ENCODE measurements at places on chromosomes 1 and 21.

DNA sequence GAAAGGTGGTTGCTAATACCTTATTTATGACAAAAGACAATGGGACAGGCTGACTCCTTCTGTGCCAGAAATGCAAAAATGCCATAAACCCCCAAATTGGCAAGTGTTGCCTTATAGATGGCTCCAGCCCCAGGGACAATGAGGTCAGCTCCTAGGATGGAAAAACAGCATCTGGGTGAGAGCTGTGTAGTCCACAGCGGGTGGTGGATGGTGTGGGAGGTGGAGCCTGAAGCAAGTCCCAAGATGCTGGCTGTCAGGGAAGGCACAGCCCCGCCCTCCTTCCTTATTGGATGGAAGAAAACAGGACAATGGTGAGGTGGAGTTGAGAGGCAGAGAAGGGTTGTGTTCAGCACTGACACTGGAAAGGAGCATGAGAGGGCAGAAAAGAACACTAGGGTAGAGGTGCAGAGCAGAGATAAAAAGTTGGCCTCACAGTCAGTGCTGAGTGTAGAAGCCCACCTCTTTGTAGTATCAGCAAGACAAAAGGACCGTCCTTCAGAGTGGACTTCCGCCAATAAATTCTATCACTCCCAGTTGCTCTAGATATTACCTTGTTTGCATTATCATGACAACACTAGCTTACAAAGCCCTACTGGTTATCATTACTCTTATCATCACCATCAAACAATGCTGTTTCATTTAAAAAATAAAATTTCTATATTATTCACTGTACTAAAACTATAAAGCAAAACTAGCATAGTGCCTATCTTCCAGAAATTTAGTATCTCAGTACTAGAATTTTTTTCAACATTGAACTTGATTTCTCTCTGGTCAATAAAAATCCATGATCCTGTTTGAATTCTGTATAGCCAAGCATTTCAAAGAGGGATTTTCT is 3.7 kb upstream of the SDE2 start:
- no peak for DNase-seq

- DNase-seq, result no peak
Observed at GRCh38 chr1:180415985-180416633, 86.3 kb downstream of the ACBD6 start.

DNA sequence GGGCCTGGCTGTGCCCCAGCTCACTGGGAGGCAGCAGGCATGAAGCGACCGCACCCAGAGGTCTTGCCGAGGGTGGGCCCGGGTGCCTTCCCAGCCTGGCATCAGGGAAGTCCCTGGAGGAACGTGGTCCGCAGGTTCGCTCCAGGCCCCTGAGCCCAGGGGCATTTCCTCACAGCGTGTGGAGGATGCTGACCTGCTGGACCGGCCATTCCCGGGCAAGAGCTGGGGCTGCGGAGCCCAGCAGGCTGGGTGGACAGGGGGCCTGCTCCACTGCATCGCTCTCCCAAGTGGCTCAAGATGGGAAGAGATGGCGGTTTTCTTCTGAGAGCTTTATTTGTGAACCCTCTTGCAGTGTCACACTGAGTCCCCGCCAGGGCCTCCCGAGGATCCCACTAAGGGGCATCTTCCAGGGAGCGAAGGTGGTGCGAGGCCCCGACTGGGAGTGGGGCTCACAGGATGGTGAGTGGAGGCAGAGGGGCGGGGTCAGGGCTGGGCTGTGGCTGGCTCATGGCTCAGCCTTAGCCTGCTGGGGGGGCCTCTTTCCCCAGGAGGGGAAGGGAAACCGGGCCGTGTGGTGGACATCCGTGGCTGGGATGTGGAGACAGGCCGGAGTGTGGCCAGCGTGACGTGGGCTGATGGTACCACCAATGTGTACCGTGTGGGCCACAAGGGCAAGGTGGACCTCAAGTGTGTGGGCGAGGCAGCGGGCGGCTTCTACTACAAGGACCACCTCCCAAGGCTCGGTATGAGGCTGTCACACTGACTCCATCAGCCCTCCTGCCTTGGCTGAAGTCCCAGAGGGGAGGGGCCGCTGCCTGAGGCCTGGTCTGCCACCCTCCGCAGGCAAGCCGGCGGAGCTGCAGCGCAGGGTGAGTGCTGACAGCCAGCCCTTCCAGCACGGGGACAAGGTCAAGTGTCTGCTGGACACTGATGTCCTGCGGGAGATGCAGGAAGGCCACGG is 7.2 kb upstream of the MMP23B start:
- DNase-seq, result no peak

DNA sequence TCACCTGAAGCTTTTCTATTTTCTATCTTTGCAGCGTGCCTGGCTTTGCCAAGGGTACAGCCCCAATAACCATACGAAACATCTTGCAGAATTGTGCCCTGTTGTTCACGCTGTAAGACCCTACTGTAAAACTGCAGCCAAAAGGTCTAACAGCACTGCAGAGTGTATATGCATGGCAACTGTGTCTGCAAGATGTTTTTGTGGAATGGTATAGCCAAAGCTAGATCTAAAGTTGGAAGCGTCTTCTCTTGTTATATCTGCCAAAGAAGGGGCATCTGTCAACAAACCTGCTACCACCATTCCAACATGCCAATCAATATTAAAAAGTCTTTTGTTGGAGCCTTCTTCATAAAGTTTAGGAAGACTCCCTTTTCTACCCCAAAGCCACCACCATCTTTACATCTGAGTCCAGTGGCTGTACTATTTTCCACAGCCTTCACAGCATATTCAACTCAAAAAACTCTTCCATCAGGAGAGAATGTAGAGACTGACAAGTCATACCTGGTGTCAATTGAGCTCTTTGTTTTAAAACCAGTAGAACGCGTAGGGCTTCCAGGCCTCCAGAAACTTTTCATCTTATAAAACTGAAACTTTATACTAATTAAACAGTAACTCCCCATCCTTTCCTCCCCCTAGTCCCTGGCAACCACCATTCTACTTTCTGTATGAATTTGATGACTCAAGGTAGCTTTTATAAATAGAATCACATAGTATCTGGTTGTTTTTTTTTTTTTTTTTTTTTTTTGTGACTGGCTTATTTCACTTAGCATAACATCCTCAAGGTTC is 40.0 kb downstream of the ZSCAN20 start:
- no peak for DNase-seq

- no peak for DNase-seq
Observed at GRCh38 chr1:151060657-151061421, 642 bp downstream of the MLLT11 start.

GRCh38 chr1:208349694-208350330 is 105.6 kb upstream of the PLXNA2 start:
- no peak for DNase-seq

- DNase-seq, result no peak
Observed at GRCh38 chr1:210647406-210648333, 319.0 kb downstream of the HHAT start.

DNA sequence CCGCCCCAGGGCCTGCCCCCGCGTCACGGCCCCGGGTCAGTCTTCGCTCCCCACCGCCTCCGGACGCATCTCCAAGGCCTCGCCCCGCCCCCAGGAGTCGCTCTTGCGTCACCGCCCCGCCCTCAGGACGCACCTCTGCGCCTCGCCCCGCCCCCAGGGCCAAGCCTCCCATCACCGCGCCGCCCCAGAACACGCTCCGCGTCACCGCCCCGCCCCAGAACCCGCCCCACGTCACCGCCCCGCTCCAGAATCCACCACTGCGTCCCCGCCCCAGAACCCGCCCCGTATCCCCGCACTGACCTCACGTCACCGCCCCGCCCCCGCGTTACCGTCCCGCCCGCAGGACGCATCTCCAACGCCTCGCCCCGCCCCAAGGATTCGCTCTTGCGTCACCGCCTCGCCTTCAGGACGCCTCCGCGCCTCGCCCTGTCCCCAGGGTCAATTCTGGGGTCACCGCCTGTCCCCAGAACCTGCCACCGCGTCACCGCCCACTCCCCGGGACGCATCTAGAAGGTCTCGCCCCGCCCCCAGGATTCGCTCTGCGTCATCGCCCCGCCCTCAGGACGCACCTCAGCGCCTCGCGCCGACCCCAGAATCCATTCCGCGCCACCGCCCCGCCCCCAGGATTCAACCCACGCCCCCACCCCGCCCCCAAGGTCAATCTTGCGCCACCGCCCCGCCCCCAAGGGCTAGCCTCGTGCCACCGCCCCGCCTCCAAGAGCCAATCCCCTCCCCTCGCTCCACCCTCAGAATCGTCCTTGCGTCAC is 451 bp upstream of the CASP9 start:
- peak; percentile 100 for DNase-seq

- no peak for DNase-seq
Observed at GRCh38 chr1:57475366-57475765, 51.5 kb upstream of the DAB1 start.

GRCh38 chr1:20402585-20403422 is 83.2 kb downstream of the CAMK2N1 start:
- no peak for DNase-seq

GRCh38 chr1:7543718-7544090 is 227.4 kb upstream of the VAMP3 start:
- no peak for DNase-seq

DNA sequence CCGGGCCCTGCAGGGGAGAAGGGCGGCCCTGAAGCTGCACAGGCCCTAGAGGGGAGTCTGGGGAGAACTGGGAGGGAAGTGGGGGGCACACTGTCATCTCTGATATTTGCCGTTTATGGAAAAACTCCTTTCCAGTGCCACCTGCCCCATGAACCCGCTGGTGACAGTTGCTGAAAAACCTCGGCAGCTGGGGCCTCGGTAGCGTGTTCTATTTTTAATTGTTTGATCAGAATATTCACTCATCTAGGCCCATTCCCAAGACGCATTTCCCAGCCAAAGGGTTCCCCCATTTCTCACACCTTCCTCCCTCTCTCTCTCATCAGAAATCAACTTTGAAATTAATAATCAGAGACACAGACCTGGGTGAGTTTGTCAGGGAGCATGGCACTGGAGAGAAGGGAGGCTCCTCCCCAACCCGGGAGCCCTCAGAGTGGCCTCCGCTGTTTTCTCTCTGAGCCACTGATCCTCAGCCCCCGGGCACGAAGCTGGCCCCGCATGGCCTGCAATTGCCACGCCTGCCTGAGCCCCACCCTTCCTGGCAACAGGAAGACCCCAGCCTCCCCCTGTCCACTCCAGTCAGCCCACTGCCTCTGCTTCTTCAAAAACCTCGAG is 111.1 kb downstream of the CASZ1 start:
- DNase-seq, result no peak

- DNase-seq, result no peak
Observed at GRCh38 chr1:38291906-38292521, 245.4 kb upstream of the POU3F1 start.

- no peak for DNase-seq
Observed at GRCh38 chr1:54751426-54751825, 12.9 kb downstream of the PARS2 start.

GRCh38 chr1:17258116-17258757 is 9.3 kb downstream of the PADI3 start:
- no peak for DNase-seq

- DNase-seq, result no peak
Observed at GRCh38 chr1:221089273-221089672, 210.0 kb downstream of the HLX start.

GRCh38 chr1:40301541-40302299 is 15.4 kb downstream of the COL9A2 start:
- DNase-seq, result no peak

GRCh38 chr1:177137814-177138213 is 26.7 kb downstream of the ASTN1 start:
- no peak for DNase-seq

- no peak for DNase-seq
Observed at GRCh38 chr21:45450423-45451090, 45.6 kb downstream of the COL18A1 start.

- DNase-seq, result no peak
Observed at GRCh38 chr21:29300807-29301138, 2.1 kb downstream of the BACH1 start.

- DNase-seq, result no peak
Observed at GRCh38 chr21:38760762-38761155, 45.0 kb upstream of the ETS2 start.

DNA sequence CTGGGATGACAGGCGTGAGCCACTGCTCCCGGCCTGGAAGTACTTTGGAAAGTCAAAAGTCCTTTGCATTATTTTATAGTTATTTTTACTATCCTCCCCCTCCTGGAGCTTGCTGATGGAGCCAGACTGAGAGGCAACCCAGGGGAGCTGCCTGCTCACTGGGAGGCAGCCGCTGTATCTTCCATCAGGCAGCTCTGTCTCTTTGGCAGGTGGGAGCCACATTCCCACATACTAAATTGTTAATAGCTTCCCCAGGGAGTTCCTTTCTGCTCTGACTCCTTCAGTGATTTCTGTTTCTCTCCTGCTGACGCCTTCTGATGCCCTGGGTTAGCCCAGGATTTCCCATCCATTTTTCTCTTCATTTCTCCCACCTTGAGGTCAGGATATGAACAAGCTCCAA is 4.9 kb upstream of the OPRD1 start:
- no peak for DNase-seq

GRCh38 chr1:32342704-32343103 is 6.7 kb upstream of the MARCKSL1 start:
- DNase-seq, result no peak

- peak; percentile 45 for DNase-seq
Observed at GRCh38 chr1:43565600-43566360, 35.1 kb downstream of the PTPRF start.
